IPS DF 19.7 (cell line): ENCODE measurements at places on chromosomes 6 and 20.

- peak; percentile 90 for DNase-seq
These were observed 254.7 kb downstream of the SMOC2 start for GRCh38 chr6:168695701-168696100.

DNA sequence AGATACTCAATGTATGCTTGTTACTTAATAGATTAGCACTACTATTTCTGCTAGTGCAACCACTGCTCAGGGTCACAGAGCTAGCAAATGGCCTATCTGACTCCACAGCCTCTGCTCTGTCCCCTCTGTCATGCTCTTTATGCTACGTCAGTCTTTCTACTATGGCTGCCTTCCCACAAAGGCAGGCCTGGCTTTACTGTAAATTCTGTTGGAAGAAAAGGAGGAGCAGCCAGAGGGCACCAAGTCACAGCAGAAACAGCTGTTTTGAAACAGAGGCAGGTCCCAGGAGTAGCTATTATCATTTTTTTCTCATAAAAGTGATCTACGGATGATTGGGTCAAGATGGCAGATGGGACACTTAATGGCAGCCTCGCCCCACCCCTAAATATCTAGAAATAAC is 10.0 kb upstream of the ELMO2 start:
- DNase-seq = no peak

GRCh38 chr6:1144842-1145767 is 166.8 kb upstream of the FOXQ1 start:
- DNase-seq = no peak

DNA sequence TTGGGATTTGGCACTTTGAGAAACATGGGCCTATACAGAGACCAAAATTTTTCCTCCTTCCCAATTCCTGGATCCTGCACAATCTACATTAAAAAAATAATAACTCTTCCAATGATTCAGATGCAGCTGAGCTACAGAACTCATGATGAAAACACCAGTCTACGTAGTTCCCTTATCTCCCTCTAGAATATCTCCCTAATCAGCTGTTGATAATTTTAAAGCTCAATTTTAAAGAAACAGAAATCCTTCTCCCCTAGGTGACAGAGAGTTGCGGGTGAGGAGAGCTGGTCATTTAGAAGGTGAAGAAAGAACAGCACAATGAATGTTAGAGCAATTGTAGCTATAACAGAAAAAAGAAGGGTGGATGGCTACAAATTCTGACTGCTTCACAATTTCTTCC is 175.6 kb upstream of the KCNK16 start:
- no peak for DNase-seq

GRCh38 chr6:150485161-150485958 is 114.3 kb upstream of the PLEKHG1 start:
- no peak for DNase-seq

GRCh38 chr6:143299253-143300166 is 151.0 kb downstream of the ADAT2 start:
- DNase-seq = no peak
